Stimulated activated CD4-positive, alpha-beta T cell treated with anti-CD3 and anti-CD28 coated beads, Interleukin-1b, Interleukin-23, amount 100 ng/mL, for 1 hour (primary cell): ENCODE measurements at places on chromosomes 4 and X.

GRCh38 chr4:19417256-19417655, 834.4 kb upstream of the SLIT2 start:
- DNase-seq: no peak

DNA sequence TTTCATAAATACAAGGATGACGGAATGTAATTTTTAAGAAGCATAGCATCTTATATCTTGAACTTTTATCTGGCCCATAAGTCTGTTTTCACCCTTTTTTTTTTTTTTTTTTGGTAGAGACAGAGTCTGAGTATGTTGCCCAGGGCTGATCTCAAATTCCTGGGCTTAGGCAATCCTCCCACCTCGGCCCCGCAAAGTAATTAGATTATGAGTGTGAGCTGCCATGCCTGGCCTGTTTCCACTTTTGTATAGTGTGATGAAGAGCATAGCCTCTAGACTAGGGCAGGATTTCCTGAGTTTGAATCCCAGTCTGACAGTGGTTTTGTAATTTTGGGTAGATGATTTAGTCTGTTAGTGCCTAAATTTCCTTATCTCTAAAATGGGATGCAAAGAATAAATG, 11.0 kb downstream of the STIM2 start:
- no peak for DNase-seq

DNA sequence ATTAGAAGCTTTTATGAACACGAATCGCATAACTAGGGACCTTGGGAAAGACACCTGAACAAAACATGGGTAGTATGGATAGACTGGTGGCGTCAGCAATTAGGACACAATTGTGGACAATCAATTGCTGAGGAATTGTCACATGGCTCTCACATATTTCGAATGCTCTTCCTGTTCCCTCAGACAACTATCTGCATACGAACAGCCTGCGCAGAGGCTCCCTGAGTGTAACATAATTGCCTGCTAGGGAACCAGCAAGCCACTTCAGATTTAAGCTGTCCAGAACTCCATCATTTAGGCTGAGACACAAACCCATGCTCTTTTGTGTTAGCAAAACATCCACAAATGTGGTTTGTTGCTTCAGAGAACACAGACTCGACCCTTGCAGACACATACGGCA, 160.8 kb downstream of the MGST2 start:
- no peak for DNase-seq

- no peak for DNase-seq
These were observed 96.3 kb downstream of the IQCM start for GRCh38 chr4:149719357-149719756.

GRCh38 chrX:139692506-139692849, 15.5 kb downstream of the MCF2 start:
- no peak for DNase-seq

- no peak for DNase-seq
These were observed 69.0 kb upstream of the HDAC8 start for GRCh38 chrX:72641611-72642010.

DNA sequence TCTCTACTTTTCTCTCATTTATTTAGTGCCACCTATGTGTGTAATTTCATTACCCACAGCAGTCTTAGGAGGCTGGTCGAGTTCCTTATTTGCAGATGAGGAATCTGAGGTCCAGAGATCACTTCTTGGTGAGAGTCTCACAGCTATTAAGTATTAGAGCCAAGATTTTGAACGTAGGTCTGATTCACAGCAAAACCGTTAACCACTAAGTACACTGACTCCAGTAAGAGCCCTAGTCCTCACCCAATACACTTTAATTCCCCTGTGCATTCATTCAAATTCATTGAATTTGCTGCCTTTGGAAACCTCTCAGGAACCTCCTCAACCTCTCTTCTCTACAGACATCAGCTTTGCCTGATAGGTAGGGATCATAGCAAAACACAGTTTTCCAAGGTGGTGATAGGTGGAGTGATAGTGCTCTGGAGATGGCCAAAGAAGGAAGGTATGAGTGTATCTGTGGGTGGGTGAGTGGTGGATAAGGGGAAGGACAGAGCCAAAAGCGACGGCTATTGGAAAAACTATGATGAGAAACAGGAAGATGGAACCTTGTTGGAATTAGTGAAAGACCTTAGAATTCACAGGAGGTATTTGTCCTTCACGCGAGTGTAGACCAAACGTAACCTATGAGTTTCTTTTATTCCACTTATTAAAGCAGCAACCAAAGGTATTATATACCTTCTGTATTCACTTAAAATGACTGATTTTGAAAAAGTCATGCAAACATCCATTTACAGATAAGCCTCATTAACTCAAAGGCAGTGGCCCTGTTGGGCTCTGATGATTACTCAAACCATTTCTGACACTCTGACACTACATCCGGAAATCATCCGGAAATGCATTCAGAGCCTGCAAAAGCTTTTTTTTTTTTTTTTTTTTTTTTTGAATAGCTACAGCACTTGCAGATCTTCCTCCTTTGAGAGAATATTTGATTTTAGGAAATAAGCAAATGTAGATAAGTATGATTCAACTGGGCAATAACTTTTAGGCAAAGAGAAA, 6.3 kb downstream of the FMR1 start:
- DNase-seq: no peak

GRCh38 chrX:135625995-135626394, 87.4 kb upstream of the CT45A1 start:
- DNase-seq: no peak

- DNase-seq: no peak
These were observed 6.7 kb downstream of the APOO start for GRCh38 chrX:23901060-23901459.

DNA sequence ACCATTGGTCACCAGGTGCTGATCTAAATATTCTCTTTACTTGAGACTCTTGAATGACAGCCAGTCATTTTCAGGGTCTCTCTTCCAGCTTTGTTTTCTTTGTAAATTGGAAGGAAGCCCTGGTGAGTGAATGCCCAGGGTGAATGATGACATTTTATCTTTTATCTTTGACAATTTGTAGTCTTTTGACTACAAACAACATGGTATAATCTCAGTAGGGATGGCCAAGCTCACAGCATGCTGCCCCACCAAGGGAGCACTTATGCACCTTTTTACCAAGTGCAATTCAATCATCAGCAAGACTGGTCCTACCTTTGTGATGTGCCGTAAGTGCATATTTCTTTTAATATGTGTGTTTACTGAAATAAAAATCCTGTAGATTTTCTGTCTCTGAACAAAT, 5.7 kb downstream of the AFM start:
- DNase-seq: no peak

DNA sequence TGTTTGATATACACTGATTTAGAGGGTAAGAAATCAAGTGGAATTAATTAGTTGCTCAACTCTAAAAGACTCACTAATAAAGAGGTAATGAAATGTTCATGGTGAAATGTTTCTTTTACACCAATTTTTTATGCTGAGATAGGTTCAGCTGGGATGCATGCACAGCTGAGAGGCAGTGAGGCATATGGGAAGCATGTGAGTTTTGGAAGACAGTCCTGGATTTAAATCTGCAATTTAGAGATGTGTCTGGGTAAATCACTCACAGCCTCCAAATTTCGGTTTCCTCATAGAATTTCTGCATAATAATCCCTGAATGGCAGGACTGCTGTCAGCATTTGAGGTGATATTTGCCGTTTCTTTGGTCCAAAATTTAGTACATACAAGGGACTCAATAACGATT, 48.2 kb upstream of the AADAT start:
- no peak for DNase-seq

- DNase-seq: no peak
These were observed 38.1 kb upstream of the ATXN3L start for GRCh38 chrX:13357925-13358324.

- no peak for DNase-seq
These were observed 350.1 kb downstream of the DHRSX start for GRCh38 chrX:2150722-2151121.

- no peak for DNase-seq
These were observed 86.5 kb upstream of the AMELX start for GRCh38 chrX:11206716-11207115.

DNA sequence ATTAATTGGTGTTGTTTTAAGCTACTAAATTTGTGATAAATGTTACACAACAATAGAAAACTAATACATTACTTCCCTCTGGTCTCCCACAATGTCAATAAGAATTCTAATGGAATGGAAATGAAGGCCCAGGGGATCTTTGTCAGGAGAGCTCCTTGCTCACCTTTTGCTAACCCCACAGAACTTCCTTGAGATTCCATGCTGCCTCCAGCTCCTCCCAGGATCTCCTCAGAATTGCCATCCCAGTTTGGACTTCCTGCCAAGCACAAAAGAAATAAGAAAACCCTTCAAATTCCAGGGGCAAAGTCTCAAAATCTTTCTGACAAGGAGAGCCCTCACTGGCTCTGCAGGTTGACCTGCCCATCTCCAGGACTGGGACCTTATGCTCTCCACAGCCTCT, 43.2 kb downstream of the ITIH6 start:
- no peak for DNase-seq

- no peak for DNase-seq
These were observed 91.6 kb downstream of the AREG start for GRCh38 chr4:74536557-74536956.

GRCh38 chr4:99832321-99832720, 15.7 kb downstream of the DAPP1 start:
- no peak for DNase-seq

GRCh38 chrX:21400408-21401121, 26.3 kb downstream of the CNKSR2 start:
- DNase-seq: no peak

DNA sequence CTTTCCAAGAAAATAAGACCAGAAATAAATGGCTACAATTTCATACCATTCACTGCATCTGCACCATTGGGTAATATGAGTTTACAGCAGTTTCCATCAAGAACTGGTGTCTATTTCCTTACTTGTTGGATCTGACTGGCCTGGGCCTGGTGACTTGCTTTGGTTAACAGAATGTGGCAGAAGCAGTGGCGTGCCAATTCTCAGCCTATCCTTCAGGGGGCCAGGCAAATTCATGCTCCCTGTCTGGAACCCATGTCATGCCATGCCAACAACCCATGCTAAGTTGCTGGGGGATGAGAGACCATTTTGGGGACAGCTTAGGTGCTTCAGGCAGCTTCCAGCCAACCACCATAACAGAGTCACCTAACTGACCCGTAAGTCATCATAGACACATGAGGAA, 656.7 kb downstream of the SPOCK3 start:
- no peak for DNase-seq

GRCh38 chrX:27565992-27566391, 24.2 kb upstream of the DCAF8L2 start:
- DNase-seq: no peak

- DNase-seq: no peak
These were observed 712.2 kb upstream of the HS3ST1 start for GRCh38 chr4:12140864-12141263.

GRCh38 chrX:152991123-152991522, 2.8 kb downstream of the PNMA5 start:
- DNase-seq: no peak
